Amygdala (tissue), 56 donors: ENCODE measurements at places on chromosomes 3 and 15.
A peak's percentile ranks its signal among the peaks of the same experiment; 100 is the strongest.

DNA sequence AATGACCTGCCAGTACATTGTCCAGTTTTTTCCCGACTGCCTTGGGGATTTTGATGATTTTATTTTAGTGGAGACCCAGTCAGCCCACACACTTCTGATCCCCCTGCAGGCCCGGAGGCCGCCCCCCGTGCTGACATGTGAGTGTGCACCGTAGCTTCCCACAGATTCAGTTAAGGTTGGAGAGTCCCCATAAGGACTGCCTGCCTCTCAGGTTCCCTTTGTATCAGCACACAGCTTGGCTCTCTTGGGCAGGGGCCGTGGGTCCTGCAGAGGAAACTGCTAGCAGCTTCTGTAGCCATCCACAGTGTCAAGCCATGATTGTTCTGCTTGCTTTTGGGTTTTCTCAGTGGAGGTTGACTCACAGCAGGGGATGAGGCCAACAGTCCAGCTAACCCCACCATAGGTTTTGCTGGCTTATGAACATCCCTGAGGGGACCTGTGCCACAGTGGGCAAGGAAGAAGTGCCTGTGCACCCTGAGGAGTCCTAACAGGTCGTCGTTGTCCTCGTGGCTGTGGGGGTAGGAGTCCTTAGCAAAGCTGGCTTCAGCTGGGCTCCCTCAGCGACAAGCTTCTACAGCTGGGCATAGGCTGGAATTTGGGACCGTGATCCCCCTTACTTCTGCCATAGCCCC, 46.4 kb downstream of the DLEC1 start:
- DNase-seq = no peak

- no peak for DNase-seq
Observed at GRCh38 chr3:39349080-39349479, 19.6 kb downstream of the CCR8 start.

- peak; percentile 83 for DNase-seq
Observed at GRCh38 chr3:71583566-71584393, at the start of gene FOXP1. Gene FOXP1 (minus strand): TSS chr3:71583728. CDS start chr3:71198381, 385,347 bp downstream.

DNA sequence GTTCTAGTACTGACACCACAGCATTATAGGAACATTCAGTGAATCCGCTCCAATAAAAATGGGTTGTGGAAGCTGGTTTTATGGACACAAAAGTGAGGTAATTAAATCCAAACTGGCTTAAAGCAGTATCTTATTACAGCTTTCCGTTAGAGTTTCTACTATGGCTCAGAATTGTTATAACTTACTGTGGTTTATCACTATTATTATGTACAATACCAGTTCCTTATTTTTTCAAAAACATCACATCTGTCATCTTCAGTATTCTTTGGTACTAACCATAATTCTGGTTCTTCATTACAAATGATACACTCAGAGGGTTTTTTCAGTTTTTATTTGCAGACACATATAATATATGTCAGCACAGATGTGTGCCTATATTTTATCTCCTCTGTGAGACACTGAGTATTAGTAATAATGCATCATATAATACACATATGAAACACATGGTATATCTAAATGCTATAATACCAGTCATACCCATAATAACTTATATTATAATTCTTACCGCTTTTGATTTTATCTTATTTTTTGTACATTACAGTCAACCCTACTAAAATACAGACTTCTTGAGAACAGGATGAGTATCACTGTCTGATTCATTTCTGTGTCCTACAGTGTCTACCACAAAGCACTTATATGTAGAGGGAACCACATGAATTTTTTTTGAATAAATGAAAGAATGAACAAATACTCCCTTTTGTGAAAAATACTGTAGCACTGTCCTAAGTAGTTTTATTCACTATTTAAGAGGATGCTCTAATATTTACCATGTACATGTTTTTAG, 39.0 kb downstream of the CMSS1 start:
- DNase-seq = no peak

DNA sequence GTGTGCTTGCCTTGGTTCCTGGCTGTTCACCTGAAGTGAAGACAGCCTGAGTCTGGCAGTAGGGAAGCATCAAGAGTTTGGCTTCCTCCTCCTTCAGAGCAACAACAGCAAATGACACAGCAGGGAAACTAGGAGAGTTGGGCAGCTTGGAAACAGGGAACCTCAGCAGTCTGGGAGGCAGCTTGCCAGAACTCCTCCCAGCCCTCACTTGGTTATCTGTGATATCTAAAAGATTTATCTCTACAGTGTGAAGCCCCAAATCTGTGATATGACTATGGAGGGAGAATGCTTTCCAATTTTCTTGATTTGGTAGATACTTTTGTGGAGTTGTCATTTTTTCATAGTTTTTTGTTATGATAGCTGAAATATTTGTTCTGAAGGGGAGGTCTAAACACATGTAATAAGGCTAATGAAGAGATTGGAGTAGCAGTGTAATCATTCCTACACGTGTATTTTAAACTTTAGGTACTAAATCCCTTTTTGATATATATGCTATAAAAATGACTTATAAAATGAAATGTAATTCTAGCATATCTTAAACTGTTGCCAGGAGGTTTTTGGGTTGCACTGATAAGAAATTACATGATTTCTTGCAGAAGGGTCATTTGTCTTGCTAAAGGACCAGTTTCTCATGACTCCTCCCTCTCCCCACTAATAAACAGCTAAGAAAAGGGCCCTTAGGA, 20.8 kb downstream of the UBE2E1 start:
- no peak for DNase-seq

- DNase-seq = no peak
Observed at GRCh38 chr15:68682330-68682729, 103.5 kb downstream of the CORO2B start.
